SJSA1 (cell line): ENCODE measurements at places on chromosomes 3 and 15.

- no peak for DNase-seq
Observed at GRCh38 chr3:23052208-23052607, 150.9 kb upstream of the UBE2E2 start.

GRCh38 chr3:59064728-59065127 lies 14.9 kb upstream of the CFAP20DC start:
- DNase-seq = no peak

DNA sequence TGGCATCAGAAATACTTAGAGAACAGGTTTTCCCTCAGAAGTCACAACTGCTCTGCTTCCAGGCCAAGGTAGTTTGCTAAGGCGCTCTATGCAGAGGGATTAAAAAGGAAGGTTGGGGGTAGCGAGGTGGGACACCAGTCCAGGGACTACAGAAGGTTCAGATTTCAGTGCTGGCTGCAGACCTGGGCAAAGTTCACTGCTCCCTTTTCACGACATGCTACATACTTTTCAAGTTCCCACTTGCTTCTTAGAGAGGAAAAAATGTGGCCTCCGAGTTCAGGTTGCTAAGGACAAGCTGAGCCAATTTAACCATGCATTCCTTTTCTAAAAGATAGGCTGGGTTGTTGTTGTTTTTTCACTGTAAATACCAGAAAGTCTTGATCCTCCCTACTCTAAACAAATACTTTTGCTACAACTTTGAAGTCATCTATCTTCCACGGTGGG lies 158.6 kb upstream of the NR2F2 start:
- no peak for DNase-seq

DNA sequence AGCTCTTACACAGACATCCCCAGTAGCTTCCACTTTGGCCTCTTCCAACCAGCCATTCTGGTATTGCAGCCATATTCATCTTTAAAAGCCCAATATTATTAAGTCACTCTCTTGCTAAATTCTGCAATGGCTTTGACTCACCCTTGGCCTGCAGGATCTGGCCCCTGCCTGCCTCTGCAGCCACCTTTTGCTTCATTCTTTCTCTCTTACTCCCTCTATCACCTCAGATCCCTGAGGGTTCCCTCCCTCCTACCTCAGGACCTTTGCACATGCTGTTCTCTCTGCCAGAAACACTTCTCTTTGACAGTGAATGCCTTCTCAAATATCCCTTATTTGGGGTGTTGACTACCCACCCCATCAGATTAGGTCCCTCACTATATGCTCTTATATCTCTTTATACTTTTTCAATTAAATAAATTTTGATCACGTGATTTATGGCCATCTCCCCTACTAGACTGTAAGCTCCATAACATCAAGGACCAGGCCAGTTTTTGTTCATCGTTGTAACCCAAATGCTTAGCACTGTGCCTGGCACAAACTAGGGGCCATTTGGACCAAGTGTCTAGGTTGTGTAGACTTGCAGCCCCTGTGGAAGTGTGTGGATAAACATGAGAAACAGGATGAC lies 32.3 kb upstream of the UBE2Q2 start:
- DNase-seq = no peak

GRCh38 chr15:85742186-85742821 lies 52.4 kb downstream of the KLHL25 start:
- DNase-seq = no peak

GRCh38 chr3:165125836-165126235 lies 47.5 kb upstream of the SI start:
- DNase-seq = no peak

DNA sequence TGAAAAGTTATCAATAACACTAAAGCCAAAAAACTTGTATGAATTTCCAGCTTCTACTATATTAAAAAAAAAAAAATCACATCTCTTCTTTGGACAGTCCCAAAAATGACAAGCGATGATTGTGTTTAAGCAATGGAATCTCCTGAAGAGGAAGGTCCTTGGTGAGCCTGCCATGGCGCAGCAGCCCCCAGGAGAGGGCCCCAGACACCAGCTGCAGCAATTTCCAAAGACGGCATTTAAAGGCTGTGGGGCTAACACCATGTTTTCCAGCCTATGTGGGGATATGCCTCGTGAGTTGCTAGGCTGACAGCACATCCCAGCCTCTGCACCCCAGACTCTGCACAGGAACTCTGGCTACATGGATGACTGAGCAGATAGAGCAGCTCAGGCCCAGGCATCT lies 14.7 kb downstream of the SKIC8 start:
- no peak for DNase-seq

DNA sequence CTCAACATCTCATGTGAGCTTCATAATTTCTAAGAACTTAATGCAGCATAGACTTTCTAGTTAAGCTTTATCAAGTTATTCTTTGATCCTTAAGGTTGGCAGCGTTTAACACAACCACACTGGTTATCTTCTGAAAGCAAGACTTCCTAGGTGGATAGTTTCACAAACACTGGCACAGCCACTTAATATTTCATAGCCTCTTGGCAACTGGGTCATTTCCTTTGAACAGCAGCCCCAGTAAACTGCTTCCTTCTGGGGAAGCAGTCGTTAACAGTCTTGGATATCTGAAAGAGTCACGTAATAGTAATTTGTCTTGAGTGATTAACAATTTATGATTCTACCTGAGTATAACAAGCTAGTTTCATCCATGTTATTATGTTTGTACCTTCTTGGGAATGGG lies 45.9 kb upstream of the ABHD10 start:
- no peak for DNase-seq

- no peak for DNase-seq
Observed at GRCh38 chr15:39595338-39596221, 14.7 kb downstream of the THBS1 start.

GRCh38 chr3:29100292-29100691 lies 180.6 kb upstream of the RBMS3 start:
- DNase-seq = no peak

DNA sequence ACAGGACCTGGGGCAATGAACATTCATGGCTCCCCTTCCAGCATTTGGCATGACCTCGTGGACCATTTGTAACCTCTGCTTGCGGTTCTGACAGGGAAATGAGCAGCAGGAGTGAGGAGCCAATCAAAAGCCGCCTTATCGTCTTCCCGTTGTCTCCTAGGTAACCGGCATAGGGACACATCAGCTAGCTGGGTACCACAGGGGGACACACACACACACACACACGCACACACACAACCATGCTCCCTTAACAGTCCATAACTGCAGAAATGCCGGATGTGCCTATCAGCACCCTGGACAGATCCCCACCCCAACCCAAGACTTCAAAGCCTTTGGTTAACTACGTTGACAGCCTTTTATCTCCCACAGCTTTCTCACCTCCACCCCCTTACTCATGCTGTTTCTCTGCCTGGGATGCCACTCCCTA lies 53.4 kb upstream of the CCDC174 start:
- DNase-seq = no peak

DNA sequence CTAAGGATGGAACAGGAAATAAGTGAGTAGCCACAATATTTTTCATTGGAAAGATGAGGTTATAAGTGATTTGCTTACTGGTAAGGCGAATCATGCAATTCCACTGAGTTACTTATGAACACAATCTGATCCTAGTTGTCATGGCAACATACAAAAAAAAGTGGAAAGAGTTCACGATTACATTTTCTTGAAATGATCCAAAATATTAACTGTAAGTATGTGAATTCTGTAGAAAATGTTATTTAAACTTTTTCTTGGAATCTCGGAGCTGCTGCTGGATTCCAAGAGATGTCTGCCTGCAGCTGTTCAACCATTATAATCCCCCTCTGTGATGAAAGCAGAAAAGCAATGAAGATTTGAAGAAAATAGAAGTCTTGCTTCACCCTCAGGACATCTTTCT lies 120.5 kb downstream of the KBTBD8 start:
- DNase-seq = no peak

GRCh38 chr3:129502641-129503408 lies 25.6 kb upstream of the RHO start:
- no peak for DNase-seq

DNA sequence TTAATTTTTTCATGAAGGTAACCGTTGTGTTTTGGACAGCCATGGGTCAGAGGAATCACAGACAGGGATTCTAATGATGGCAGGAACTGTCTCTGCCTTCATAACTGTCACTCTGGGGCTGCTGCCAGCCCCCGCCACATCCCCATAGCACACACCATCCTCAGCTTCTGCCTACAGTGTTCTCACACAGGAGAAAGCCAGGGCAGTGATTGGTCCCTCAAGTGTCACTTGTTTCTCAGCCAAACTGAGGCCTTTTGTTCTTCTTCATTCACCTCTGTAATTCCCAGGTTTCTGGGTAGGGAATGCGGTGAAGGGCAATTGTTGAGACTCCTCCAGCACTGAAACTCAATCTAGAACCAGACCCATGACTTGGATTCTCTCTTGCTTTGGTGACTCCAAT lies 65.4 kb upstream of the C3orf80 start:
- no peak for DNase-seq

- no peak for DNase-seq
Observed at GRCh38 chr3:43362183-43362582, 75.8 kb downstream of the SNRK start.

GRCh38 chr3:61595288-61595687 lies 33.9 kb downstream of the PTPRG start:
- no peak for DNase-seq
